ENCODE measurements at places on chromosomes 5 and 9.

DNA sequence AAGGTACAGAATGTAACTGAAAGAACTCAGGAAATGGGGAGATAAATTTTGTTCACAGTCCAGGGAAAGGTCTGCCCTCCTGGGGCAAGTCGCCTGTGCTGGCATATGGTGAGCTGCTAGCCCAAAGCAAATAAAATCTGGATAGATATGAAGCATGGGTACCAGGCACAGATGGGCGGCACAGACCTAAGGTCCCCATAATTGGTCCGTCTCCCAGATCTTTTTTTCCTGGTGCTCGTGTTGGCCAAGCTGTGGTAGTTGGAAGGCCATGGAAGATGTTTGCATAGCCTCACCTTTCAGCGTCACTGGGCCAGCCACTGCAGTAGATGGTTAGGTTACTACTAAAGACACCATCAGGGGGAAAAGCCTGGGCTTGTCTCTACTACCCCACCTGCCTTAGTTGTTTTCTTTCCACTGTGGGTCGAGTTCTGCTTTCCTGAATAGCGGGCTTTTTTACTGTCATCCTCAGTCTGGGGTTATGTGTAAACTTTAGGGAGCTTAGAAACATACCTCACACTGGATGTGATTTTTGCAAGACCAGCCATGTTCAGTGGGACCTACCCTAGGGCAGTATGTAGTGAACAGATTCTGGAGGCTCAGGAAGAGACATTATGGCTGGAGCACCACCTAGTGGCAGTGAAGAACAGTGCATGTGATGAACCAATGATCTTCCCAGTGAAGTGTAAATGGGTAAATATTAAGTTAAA lies 24.2 kb upstream of the GLRX start:
- peak; percentile 36 for DNase-seq

DNA sequence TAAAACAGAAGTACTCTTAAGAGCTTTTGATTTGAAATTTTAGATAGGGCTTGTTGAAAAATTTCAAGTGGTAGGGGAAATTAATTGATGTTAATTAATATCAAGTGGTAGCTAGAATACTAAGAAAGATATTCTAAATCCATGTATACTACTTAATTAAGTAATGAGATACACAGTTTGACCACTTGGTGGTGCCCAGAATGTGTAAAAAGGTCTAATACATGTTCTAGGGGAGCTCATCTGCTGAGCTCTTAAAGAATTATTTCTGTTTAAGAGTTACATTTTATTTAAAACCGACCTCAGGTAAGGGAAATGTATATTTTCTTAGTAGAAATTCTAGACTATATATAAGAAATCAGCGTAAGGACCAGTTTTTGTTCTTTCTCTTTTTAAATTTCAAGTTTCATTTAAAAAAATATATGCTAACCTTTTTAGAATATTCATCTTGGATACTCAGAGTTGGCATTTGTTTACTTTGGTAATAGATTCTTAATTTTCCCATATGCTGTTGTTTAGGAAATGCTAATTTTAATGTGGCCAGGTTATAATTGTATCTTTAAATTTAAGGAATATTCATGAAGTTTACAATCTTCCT lies 61.5 kb downstream of the LNPEP start:
- no peak for DNase-seq

DNA sequence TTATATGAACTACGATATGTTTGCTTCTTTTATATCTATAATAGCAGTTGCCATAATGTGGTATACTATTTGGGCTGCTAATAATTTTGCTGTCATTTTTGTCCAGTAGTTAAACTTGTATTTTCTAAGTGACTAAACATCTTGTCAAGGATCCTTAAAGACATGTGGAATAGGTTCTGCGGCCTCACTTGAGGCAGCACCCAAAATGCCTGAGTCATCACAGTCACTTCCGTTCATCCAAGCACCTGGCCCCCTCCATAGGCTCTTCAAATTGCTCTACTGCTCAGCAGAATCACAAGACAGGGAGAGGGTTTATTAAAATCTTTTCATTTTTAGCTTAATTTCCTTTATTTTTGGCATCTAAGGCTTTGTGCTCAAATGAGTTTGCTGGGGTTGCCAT lies 259.1 kb downstream of the AOPEP start:
- DNase-seq, result no peak

DNA sequence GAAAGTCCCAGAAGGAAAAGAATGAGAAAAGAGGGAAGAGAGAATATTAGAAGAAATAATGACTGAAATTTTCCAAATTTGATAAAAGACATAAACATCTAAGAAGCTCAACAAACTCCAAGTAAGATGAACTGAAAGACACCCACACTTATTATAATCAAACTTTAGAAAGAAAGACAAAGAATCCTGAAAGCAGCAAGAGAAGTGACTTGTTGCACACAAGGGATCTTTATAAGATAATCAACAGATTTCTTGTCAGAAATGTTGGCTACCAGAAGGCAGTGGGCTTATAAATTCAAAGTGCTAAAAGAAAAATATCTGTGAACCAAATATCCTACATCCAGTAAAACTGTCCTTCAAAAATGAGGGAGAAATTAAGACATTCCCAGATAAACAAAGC lies 49.0 kb upstream of the FNIP1 start:
- no peak for DNase-seq

DNA sequence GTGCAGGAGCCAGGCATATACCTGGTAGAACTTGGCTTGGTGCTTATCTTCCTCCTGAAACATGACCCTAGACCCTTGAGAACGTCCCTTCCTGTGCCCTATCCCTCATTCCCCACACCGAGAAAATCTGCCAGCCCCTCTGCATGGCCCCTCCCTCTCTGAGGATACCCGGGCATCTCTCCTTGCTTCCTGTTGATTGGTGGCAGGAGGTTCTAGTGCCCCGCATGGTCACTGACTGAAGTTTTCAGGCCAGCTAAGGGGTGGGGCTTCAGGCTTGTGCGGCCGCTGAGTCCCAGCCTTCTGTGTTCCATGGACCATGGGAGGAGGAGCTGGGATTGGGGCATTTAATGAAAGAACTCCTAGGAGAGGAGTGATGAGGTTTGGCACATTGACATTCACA lies 22.8 kb downstream of the IGIP start:
- no peak for DNase-seq

DNA sequence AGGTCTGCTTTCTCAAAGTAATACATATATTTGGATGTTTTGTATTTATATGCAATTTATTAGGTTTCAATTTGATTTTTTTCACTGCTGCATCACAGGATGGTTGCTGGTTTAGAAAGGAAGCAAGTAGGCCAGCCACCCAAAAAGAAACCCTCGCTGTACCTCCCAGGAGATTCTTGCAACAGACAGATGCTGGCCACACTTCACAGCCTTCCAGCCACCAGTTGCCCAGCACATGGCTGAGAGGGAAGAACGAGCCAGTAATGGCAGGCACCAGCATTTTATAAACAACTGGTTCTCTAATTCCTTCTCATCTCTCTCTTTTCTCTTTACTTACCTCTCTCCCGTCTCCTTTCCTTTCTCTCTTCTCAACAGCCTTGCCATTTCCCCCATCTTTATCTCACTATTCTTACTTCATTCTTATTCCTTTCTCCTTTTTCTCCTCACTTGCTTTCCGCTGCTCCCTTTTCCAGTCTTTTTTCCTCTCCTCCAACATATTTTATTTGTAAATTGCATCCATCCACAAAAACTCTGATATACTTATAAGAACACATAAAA lies 38.9 kb downstream of the EFNA5 start:
- no peak for DNase-seq

DNA sequence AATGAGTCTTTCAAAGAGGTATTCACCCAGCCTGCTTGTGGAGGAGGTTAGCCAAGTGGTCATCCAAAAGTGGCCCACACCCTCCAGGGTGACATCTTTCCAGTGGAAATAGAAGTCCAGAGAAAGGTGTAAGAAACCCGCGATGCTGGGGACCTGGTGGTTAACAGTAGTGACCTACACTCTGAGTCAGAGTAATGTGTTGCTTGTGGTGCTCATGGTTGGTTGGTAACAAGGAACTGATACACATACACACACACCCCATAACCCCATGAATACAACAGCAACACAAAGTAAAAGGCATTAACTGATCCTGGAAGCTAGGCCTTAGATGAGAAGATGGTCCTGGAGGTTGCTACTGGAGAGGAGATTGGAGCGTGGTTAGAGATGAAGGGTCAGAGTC lies 26.9 kb downstream of the MRPS30 start:
- no peak for DNase-seq

- DNase-seq, result no peak
Measured at GRCh38 chr9:76415731-76416130, 21.5 kb upstream of the RFK start.

Measured in progenitor cell of endocrine pancreas (in vitro differentiated cells).